ENCODE measurements at places on chromosomes 13 and 19.

- no peak for DNase-seq
These were observed 41.8 kb downstream of the SACS start for GRCh38 chr13:23391752-23392151.

DNA sequence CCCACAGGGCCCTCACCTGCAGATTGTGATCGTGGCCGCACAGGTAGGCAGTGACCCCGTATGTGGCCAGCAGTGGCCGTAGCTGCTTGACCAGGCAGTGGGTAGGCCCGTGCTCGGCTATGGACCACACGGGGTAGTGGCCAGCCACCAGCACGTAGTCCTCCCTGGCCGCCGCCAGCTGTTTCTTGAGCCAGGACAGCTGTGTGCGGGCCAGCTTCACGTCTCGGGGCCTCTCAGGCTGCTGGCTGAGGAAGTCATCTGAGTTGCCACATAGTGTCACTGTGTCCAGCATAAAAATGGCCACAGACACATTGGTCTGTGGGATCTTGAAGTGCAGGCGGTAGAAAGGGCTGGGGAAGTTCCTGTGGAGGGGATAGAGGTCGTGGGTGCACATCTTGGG is 1.2 kb downstream of the ACP5 start:
- DNase-seq: no peak

DNA sequence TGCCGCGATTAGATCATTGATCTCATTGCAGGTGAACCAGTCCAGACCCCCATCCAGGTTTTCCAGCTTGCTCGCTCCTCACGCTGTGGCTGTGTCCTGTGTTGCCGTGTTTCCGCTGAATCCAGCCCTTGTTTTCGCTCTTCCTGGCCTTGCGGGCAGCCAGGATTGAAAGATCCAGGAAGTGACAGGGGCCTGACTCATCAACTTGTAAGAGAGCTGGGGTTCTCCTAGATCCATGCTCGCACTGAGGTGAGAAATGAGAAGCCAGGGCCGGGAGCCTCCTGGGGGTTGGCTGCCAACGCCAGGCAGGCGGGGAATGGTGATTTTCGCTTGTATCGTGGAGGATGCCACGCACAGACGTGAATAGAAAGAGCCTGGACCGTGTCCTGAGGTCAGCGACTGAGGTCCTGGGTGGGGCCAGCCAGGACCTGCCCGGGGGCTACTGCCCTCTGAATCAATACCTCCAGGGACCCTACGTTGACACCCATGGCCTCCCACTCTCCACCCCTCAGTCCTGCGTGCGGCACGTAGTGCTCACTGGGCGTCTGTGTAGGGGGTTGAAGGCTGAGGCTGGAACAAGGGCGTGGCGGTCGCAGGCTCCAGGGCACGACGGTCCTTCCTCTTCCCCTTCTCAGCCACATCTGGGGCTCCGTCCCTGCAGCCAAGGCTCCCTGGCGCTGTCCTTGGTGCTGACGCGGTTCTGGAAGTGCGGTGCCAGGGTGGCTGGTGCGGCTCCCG is 7.3 kb upstream of the PTPRH start:
- peak; percentile 61 for DNase-seq

- DNase-seq: no peak
These were observed 96.8 kb upstream of the CSNK1A1L start for GRCh38 chr13:37202264-37202663.

- peak; percentile 78 for DNase-seq
These were observed 593 bp downstream of the ATP8B3 start for GRCh38 chr19:1811472-1811894.

Data from CD4-positive, alpha-beta T cell treated with Interleukin-17A for 4 hours (primary cell).